Kidney tubule cell (primary cell): ENCODE measurements at places on chromosomes 6 and 20.
A peak's percentile ranks its signal among the peaks of the same experiment; 100 is the strongest.

- DNase-seq = no peak
Observed at GRCh38 chr6:21928827-21929226, 335.3 kb downstream of the SOX4 start.

DNA sequence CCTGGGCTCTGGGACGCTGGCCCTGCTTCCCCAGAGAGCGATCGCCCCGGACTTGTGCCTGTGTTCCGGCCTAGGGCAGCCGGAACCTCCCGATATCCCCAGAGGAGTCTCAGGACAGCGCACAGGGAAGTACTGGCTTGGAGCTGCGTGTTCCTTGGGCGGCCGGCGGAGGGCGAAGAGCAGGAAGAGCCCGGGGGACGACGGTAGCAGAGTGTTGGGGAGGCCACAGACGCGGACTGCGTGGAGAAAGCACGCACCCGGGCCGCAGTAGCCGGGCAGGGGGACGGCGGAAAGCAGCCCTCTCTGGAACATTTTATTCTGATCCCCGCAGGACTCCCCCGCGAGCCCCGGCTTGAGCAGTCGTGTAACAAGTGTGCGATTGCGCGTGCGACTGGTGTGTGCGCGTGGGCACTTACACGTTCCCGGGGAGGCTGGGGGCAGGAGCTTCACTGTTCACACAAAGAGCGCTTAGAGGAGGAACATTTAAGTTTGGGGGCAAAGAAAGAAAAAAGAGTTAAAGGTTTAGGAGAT lies 36.1 kb downstream of the NCR2 start:
- DNase-seq = peak; percentile 66

- no peak for DNase-seq
Observed at GRCh38 chr20:62695448-62696414, 12.9 kb upstream of the NTSR1 start.

GRCh38 chr6:129393654-129394053 lies 316.3 kb downstream of the ARHGAP18 start:
- DNase-seq = no peak

- no peak for DNase-seq
Observed at GRCh38 chr6:129238991-129239390, 356.1 kb downstream of the LAMA2 start.
